Endothelial cell (in vitro differentiated cells): ENCODE measurements at places on chromosomes 12 and 14.

- DNase-seq: no peak
These were observed 40.9 kb upstream of the FZD10 start for GRCh38 chr12:130121226-130122000.

GRCh38 chr12:52399756-52400155 is 6.4 kb downstream of the KRT82 start:
- no peak for DNase-seq

GRCh38 chr12:116121453-116121871 is 156.0 kb downstream of the MED13L start:
- DNase-seq: no peak

DNA sequence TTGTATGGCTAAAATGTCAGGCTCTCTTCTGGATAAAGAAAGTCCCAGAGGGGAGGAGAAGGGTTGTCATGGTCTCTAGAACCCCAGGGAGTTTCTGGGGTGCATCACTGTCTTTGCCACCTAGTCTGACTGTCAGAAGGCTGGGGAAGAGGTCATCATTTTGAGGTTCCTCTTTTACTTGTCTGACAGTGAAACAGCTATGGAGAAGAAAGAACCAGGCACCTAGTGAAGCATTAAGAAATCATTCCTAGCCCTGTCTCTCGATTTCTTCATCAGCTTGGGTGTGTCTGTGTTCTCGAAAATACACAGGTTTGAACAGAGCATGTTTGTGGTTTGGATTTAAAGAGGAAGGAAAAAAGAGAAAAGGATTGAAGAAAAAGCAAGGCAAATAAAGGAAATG is 158.7 kb upstream of the LRIG3 start:
- DNase-seq: no peak

DNA sequence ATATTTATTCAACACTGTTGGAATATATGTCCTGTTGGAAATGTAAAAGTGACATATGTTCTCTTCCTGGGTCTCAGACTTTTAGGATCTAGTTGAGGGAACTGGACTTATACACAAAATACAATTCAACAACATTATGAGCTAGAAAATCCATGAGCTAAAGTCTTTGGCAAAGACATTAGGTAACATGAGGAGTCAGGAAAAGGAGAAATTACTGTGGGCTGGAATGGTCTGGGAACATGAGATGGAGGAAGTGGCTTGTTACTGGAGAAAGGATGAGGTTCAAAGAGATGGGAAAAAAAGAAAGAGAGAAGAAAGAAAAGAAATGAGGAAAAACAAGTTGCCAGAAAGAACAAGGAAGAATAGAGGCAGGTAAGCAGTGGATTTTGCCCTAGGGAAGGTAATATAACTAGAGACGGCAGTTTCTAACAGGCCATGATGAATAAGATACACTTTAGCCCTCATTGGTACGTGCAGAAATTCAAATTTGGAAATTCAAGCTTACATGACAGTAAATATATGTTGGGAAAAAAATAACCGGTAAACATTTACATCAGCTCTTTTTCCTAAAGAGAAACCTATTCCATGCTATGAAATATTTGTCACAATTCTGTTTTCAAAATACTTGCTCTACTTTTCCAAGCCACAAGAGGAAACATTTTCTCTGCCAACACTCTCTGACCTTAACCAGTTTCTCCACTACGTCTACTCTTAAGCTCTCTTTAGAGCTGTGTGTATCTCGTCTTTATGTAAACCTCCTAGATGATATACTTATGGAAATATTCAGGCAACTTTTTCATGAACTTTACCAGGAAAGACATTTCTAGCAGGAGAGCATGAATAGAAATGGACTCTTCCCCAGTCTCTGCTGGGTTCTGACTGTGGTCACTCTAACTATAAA is 268.8 kb upstream of the BTG1 start:
- DNase-seq: no peak

GRCh38 chr12:118373616-118374015 is 909 bp upstream of the TAOK3 start:
- DNase-seq: no peak

GRCh38 chr12:42447371-42447786 is 121.4 kb downstream of the PPHLN1 start:
- DNase-seq: no peak

- DNase-seq: no peak
These were observed 203.1 kb downstream of the ETNK1 start for GRCh38 chr12:22828066-22828465.

DNA sequence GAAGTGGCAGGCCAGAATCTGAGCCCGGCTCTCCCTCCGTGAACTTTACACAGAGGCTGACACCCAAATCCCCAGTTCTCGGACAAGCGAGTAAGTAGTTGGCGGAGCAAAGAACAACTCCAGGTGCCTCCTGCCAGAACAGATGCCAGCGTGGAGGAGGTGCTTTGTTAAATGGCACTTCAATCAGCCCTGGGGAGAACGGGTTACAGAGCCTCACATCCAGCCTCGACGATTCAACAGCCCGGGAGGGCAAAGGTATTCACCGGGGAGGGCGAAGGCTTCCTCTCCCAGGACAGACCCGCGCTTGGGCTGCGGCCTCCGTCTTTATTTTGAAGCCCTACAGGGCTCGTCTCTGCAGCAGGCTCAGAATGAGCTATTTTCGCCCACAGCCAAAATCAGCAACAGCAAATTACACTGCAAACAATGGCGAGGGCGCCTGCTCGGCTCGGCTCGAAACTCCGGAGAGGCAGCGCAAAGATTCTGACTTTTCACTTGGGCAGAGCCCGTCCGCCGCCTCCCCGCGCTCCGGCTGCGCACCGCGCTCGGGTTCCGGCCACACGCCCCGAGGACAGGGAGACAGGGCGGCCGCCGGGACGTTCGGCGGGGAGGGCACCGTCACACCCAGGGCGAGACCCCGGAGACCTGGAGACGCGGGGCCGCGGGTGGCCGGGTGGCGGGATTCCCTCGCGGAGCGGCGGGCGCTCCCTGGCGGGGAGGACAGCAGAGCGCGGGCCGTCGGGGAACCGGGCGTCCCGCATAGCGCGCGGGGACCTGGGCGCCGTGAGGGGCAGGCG is 811 bp downstream of the TMCC3 start:
- DNase-seq: peak; percentile 58

GRCh38 chr14:75456069-75456996 is 28.5 kb downstream of the JDP2 start:
- DNase-seq: no peak

- peak; percentile 52 for DNase-seq
These were observed 59.2 kb downstream of the RASSF8 start for GRCh38 chr12:26017484-26018211.

DNA sequence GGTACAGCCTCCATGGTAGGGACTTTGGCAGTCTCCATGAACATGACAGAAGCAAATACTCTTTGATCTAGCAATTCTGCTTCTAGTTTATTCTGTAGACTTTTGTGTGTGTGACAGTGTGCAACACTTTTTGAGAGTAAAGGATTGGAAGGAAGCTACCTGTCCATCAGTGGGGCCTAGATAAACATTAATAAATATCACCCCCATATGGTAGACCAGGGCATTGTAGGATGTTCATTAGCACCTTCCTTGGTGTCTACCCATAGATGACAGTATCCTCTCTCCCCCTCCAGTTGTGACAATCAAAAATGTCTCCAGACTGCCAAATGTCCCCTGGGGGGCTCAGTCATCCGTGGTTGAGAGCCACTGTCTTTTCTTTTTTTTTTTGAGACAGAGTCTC is 10.8 kb downstream of the SNRNP35 start:
- no peak for DNase-seq

- DNase-seq: no peak
These were observed 143.6 kb upstream of the VRK1 start for GRCh38 chr14:96653597-96653996.
